ENCODE measurements at places on chromosomes 7 and 10.
A peak's percentile ranks its signal among the peaks of the same experiment; 100 is the strongest.

DNA sequence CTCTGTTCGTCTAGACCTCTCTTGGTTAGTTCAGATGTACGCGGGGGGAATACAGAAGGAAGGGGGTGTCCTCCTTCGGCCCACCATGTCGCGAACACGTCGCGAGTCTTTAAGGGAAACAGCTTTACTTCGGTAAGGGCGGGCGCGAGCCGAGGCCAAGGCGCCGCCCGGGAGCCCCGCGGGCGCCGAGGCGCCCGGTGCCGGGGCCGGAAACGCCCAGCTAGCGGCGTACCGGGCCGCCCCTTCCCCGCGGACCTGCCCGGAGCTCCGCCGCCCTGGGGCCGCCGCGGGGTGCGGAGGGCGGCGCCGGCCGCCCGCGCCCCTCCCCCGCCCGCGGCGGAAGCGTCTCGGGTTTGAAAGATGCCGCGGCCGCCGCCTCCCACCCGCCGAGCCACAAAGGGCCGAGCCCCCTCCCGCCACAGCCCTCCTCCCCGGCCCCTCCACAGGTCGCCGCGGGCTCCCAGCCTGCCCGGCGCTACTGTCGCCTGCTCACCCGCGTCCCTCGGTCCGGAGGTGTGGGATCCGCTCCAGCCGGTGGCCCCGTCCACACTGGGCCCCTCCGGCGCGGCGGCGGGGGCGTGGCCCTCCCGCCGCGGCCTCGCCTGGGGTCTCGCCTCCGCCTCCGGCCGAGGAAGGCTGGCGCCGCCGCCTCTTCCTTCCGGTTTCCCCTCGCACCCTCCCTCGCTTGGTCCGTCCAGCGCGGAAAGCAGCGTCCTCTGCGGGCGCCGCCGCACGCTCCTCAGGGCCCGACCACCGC, at the start of gene KBTBD2:
KBTBD2 (minus strand) TSS at position 718 of the 757 bp plus-strand sequence. CDS start 12,156 bp downstream, outside the sequence.
- H3K4me1 ChIP-seq: peaks cover 60% of the 10 kb centered on the region
- H3K27ac ChIP-seq: peak within 1 kb of the TSS; percentile 98
- peak; percentile 88 for DNase-seq
- H3K27me3 ChIP-seq: no peaks in the 10 kb centered on the region
- H3K4me3 ChIP-seq: peak within 1 kb of the TSS; percentile 84
- no peaks in the 10 kb centered on the region for H3K36me3 ChIP-seq

GRCh38 chr10:59626523-59626869, 83.2 kb downstream of the SLC16A9 start:
- peaks cover 13% of the 10 kb centered on the region for H3K27me3 ChIP-seq
- DNase-seq: no peak
- H3K36me3 ChIP-seq: no peaks in the 10 kb centered on the region

DNA sequence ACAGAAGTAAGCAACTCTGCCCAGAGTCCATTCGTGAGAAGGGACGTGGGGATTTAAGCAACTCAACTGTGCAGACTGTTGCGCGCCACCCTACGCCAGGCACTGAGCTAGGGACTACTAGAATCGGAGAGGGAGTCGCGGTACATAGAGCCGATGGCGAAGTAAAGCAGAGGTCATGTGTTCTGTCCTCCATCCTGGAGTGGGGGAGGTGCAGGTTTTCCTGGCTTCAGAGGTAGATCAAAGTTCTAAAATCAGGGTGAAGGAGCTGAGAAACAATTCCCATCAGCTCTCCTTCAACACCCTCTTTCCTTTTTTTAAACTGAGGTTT, 23.2 kb downstream of the SLC35G1 start:
- no peaks in the 10 kb centered on the region for H3K36me3 ChIP-seq
- H3K27me3 ChIP-seq: no peaks in the 10 kb centered on the region
- no peak for DNase-seq
- H3K27ac ChIP-seq: no peak overlapping the region

DNA sequence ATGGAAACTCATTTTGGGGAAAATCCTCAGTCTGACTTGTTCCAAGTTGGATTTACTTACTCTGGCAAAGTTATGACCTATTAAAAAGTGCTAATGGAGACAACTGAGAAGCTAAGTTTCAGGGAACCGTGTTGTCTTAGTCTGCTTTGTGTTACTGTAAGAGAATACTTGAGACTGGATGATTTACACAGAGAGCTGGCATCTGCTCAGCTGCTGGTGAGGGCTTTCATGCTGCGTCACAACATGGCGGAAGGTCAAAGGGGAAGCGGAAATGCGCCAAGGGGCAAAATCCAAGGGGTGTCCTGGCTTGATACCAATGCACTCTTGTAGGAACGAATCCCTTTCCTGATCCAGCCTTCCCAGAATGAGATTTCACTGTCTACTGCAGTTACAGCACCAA, 46.4 kb downstream of the MTURN start:
- peaks cover 50% of the 10 kb centered on the region for H3K4me1 ChIP-seq
- no peak for DNase-seq
- no peaks in the 10 kb centered on the region for H3K27me3 ChIP-seq

DNA sequence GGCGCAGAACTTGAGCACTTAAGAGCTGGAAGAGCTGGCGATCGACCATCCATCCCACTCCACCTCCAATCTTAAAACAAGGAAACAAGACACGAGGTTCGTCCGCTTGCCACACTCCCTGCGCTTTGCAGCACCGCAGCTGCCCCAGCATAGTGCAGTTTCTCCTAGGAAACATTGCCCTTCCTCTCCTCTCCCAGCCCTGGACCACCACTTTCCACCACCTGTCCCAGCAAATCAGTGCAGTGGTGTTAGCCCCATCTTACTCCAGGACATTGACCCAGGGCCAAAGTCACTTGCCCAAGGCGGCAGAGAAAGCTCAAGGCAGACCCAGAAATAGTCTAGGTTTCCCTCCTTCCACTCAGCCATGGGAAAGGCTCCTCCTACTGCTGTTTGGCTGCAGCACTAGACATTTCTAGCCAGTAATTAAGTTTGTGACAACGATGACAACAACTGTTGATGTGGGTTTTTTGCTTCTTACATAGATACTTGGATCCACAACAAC, 1.5 kb upstream of the PARD3 start:
- peak overlapping the region; percentile 95 for H3K4me3 ChIP-seq
- peak overlapping the region; percentile 89 for H3K27ac ChIP-seq
- peaks cover 52% of the 10 kb centered on the region for H3K4me1 ChIP-seq
- H3K36me3 ChIP-seq: no peaks in the 10 kb centered on the region
- DNase-seq: no peak

GRCh38 chr7:29109358-29109757, 37.0 kb downstream of the CPVL start:
- no peak for DNase-seq
- H3K27ac ChIP-seq: no peak overlapping the region
- H3K36me3 ChIP-seq: no peaks in the 10 kb centered on the region
- no peaks in the 10 kb centered on the region for H3K27me3 ChIP-seq
- peaks cover 15% of the 10 kb centered on the region for H3K4me1 ChIP-seq
